ENCODE measurements at places on chromosomes 16 and 17. TPM values are rescaled to one million over a fixed set of nuclear protein-coding genes. Genes with fewer than 3 reads are reported as not detected.

DNA sequence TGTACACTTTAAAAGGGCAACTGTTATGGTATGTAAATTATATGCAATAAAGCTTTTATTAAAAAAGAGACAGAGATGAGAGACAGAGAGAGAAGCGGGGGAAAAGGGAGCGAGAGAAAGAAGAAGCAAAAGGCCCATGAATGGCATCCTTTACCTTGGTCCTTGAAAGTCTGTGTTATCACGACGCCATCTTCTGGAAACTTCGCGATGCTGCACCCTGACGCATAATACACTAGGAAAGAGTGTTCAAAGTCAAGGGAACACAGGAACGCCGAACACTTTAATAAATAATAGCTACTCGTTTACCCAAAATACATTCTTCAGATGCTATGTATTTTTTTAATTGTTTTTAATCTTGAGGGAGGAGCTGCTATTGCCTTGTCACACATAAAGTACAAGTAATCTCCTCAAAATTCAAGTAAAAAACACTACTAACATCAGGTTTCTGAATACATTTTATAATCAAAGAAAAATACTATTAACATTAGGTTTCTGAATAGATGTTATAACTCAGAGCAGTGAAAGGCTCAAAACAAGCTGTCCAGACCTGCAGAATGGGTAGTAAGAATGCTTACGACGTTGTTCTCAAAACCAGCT is 23.0 kb upstream of the SLC38A8 start:
- H3K4me1 ChIP-seq, result no peaks in the 10 kb centered on the region
- H3K27me3 ChIP-seq, result no peaks in the 10 kb centered on the region

- peak; percentile 47 for DNase-seq
- peak overlapping the region; percentile 73 for H3K27ac ChIP-seq
- H3K4me3 ChIP-seq, result peak overlapping the region; percentile 63
- H3K36me3 ChIP-seq, result no peaks in the 10 kb centered on the region
These were observed 626 bp downstream of the NUPR1 start for GRCh38 chr16:28537964-28538732.

CA5A gene
- total RNA-seq, result not detected

RCVRN gene
- not detected for total RNA-seq

- H3K36me3 ChIP-seq, result no peaks in the 10 kb centered on the region
- DNase-seq, result no peak
- H3K27ac ChIP-seq, result no peak overlapping the region
- H3K4me3 ChIP-seq, result no peak overlapping the region
- no peaks in the 10 kb centered on the region for H3K27me3 ChIP-seq
- no peaks in the 10 kb centered on the region for H3K4me1 ChIP-seq
These were observed 192.9 kb downstream of the CCDC182 start for GRCh38 chr17:57552114-57552624.

DNA sequence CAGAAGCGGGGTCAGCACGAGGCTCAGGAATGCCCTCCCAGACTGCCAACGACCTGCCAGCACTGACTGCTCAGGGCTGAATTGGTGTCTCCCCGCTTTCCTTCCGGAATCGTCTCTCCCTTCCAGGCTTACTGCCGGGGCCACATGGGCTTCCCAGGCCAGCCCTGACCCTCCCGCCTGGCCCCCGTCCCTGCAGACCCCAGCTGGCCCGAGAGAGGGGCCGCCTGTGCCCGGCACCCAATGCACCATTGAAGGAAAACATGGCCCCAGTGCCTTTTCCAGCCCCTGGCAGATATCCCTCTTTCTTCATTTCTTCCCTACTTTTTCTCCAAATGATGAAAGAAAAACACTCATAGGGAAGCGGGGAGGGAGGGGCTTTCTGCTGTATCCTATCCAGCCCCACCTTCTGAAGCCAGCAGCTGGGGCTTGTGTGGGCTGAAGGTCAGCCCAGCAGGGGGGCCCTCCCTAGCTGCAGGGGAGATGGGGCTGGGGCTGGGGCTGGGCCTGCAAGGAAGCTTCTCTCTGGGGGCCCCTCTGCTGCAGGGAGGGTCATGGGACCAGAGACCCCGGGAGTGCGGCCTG is 25.9 kb downstream of the ZNF469 start:
- peaks cover 2% of the 10 kb centered on the region for H3K27me3 ChIP-seq
- no peak overlapping the region for H3K27ac ChIP-seq

- no peaks in the 10 kb centered on the region for H3K27me3 ChIP-seq
- DNase-seq, result no peak
- no peaks in the 10 kb centered on the region for H3K36me3 ChIP-seq
- H3K4me1 ChIP-seq, result no peaks in the 10 kb centered on the region
- no peak overlapping the region for H3K4me3 ChIP-seq
- no peak overlapping the region for H3K27ac ChIP-seq
These were observed 94.6 kb downstream of the ITFG1 start for GRCh38 chr16:47366228-47366627.

- peaks cover 4% of the 10 kb centered on the region for H3K36me3 ChIP-seq
- H3K27ac ChIP-seq, result no peak overlapping the region
- peaks cover 15% of the 10 kb centered on the region for H3K4me1 ChIP-seq
- DNase-seq, result no peak
- no peaks in the 10 kb centered on the region for H3K27me3 ChIP-seq
These were observed 736 bp downstream of the SPATA20 start for GRCh38 chr17:50547736-50548083.
